CD4-positive, alpha-beta T cell (primary cell): ENCODE measurements at places on chromosomes 12 and 14.

GRCh38 chr12:52829986-52830770, 3.9 kb downstream of the KRT79 start:
- no peak overlapping the region for H3K27ac ChIP-seq
- H3K4me3 ChIP-seq: no peak overlapping the region
- H3K27me3 ChIP-seq: no peaks in the 10 kb centered on the region
- H3K36me3 ChIP-seq: no peaks in the 10 kb centered on the region

DNA sequence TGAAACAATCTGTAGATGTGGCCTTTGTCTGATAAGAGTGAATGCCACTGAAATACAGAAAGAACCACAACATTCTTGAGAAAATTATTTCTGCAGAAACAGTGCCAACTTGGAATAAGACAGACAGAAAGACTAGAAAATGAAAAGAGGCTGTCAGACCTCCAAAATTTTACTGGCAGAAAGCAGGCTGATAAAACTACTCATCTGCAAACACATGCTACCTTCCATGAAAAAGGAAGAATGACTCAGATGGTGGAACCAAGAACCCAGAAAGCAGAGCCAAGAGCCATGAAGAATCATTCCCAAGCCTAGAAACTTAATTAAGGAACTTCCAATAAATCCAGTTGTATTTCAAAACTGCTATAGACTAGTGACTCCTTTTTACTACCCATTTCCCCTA, 31.9 kb upstream of the OSBPL8 start:
- H3K36me3 ChIP-seq: no peaks in the 10 kb centered on the region
- DNase-seq: no peak
- no peaks in the 10 kb centered on the region for H3K27me3 ChIP-seq
- no peaks in the 10 kb centered on the region for H3K4me1 ChIP-seq

- H3K27me3 ChIP-seq: no peaks in the 10 kb centered on the region
- H3K36me3 ChIP-seq: no peaks in the 10 kb centered on the region
- DNase-seq: no peak
- no peaks in the 10 kb centered on the region for H3K4me1 ChIP-seq
- no peak overlapping the region for H3K27ac ChIP-seq
- H3K4me3 ChIP-seq: no peak overlapping the region
Measured at GRCh38 chr14:26328791-26329190, 269.0 kb downstream of the NOVA1 start.

DNA sequence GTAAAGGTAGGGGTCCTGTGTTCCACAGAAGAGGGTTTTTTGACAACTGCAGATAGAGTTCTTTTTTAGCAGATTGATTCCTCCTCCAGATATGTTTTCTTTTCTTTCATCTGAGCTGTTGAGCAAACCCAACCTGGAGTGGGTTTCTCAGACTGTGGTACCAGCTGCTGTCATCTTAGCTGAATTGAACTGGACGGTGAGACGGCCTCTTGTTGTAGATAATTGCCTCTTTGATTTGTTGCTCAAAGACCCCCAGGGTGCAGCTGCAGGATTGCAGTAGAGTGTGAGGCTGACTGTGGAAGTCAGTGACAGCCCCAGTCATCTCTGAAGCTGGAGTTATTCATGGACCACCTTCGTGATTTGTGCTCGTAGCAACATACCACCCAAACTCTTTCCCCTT, 317.7 kb downstream of the AACS start:
- no peak for DNase-seq
- H3K27me3 ChIP-seq: peaks cover 2% of the 10 kb centered on the region
- no peak overlapping the region for H3K27ac ChIP-seq
- no peaks in the 10 kb centered on the region for H3K36me3 ChIP-seq

DNA sequence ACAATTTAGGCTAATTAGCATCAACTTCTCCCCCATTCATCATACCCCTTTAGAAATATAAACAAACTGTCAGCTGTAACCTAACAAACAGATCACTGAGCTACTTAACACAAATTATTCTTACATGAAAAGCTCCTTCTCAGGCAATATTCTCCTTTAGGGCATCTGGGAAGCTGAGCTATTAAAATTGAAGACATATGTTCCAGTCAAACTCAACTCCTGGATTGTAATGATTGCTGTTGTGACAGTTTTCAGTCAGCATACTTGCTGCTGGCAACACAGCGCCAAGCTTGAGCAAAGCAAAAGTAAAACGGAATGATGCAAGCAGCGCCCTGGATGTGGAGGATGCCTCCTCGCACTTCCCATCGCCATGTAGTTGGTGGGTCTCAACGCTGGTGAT, 82.4 kb downstream of the SLC25A21 start:
- DNase-seq: no peak
- H3K27ac ChIP-seq: no peak overlapping the region
- no peaks in the 10 kb centered on the region for H3K27me3 ChIP-seq
- no peaks in the 10 kb centered on the region for H3K4me1 ChIP-seq
- no peaks in the 10 kb centered on the region for H3K36me3 ChIP-seq

- no peaks in the 10 kb centered on the region for H3K27me3 ChIP-seq
- peak overlapping the region; percentile 11 for H3K27ac ChIP-seq
- no peak overlapping the region for H3K4me3 ChIP-seq
- no peaks in the 10 kb centered on the region for H3K36me3 ChIP-seq
Measured at GRCh38 chr14:100406505-100407131, 83.5 kb downstream of the SLC25A47 start.
